ENCODE measurements at places on chromosomes 6 and 20. TPM values are rescaled to one million over a fixed set of nuclear protein-coding genes. Genes with fewer than 3 reads are reported as not detected.

Gene TINAG
- total RNA-seq = not detected

Gene PRDM1
- total RNA-seq = 11.4 TPM

Gene BRPF3
- 28.8 TPM for total RNA-seq

Gene TXLNB
- total RNA-seq = 0.58 TPM

Gene SLC22A1
- 3.2 TPM for total RNA-seq

Gene FOXS1
- 26.0 TPM for total RNA-seq

GRCh38 chr6:107563694-107564588 is 74.0 kb downstream of the SOBP start:
- H3K27ac ChIP-seq = no peak overlapping the region
- H3K27me3 ChIP-seq = no peaks in the 10 kb centered on the region
- H3K4me1 ChIP-seq = no peaks in the 10 kb centered on the region

DNA sequence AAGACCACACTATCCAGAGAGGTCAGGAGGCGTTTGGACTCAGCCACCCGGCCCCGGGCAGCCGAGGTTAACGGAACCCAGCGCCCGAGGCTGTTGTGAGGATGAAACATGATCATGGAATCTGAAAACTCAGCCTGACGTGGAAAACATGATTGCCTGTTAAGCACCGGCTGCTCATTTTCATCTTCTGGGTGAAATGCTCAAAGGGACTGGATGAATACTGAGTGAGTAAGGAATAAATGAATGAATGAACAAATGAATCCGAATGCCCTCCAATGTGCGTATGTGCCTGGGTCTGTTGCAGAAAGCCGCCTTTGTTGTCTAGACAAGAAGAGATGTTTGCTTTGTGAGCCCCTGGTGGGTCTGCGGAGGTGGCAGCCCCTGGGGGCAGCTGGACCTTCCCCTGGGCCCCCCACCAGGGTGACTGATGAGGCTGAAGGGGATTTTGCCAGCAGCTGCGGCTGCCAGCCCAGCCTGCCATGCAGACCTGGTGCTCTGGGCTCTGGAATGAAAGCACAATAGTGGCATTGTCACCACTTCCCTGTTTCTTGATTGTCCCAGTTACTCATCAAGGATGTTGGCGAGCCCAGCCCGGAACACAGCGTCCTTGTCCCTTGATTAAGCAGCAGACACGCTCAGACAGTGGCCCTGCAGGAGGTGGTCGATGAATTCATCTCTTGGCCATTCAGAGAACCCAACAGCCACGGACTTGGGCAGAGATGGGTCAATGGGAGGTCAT is 211.1 kb downstream of the ANKRD60 start:
- no peaks in the 10 kb centered on the region for H3K27me3 ChIP-seq
- DNase-seq = peak; percentile 83
- no peaks in the 10 kb centered on the region for H3K36me3 ChIP-seq

DNA sequence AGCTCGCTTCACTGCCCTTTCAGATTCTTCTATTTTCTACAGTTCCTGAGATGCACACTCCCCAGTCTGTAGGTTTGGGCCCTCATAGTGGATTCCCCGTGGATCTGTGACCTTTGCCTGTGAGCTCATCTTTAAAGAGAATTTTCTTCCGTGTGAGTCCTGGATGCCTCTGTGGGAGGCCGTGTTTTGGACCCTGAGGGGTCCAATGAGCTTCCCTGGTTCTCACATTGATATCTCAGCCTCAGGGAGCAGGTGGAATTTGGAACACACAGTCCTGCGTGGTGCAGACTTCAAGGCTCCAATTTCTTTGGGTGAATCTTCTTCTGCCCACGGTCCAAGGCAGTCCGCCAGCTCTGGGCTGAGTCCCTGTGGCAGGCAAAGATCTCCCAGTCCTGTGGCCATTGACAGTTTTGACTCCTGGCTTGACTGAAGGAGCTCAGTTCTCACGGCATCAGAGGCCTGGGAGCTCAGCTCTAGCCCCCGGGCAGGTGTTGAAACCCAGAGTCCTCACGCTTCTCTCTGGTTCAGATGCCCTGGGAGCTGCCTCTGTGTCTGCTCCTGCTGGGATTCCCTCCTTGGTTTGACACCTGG is 61.0 kb downstream of the PSMG4 start:
- H3K4me1 ChIP-seq = peaks cover 11% of the 10 kb centered on the region
- DNase-seq = no peak
- no peak overlapping the region for H3K27ac ChIP-seq
- H3K4me3 ChIP-seq = no peak overlapping the region

DNA sequence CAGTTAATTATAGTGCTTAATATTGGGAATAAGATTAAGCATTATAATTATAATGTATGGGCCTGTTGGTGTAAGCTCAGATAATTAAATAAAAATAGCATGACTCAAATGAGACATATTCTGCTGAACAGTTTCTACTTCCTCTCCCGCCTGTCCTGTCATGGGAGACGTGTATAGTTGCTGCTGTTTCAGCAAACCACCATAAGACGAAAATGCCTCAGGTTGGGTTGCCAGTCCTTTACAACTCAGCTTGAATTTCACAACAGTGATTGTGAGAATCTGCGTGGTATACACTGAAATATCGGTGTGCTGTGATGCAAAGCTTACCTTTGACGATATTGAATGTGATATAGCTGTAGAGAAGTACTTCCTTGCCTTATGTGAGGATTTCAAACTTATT is 99.5 kb downstream of the POPDC3 start:
- H3K27ac ChIP-seq = no peak overlapping the region
- no peak for DNase-seq
- H3K4me3 ChIP-seq = no peak overlapping the region
- H3K4me1 ChIP-seq = no peaks in the 10 kb centered on the region
- no peaks in the 10 kb centered on the region for H3K27me3 ChIP-seq
- no peaks in the 10 kb centered on the region for H3K36me3 ChIP-seq

- no peaks in the 10 kb centered on the region for H3K36me3 ChIP-seq
- H3K4me1 ChIP-seq = no peaks in the 10 kb centered on the region
- no peak overlapping the region for H3K27ac ChIP-seq
- no peak for DNase-seq
Observed at GRCh38 chr6:156161471-156161870, 615.7 kb upstream of the ARID1B start.

DNA sequence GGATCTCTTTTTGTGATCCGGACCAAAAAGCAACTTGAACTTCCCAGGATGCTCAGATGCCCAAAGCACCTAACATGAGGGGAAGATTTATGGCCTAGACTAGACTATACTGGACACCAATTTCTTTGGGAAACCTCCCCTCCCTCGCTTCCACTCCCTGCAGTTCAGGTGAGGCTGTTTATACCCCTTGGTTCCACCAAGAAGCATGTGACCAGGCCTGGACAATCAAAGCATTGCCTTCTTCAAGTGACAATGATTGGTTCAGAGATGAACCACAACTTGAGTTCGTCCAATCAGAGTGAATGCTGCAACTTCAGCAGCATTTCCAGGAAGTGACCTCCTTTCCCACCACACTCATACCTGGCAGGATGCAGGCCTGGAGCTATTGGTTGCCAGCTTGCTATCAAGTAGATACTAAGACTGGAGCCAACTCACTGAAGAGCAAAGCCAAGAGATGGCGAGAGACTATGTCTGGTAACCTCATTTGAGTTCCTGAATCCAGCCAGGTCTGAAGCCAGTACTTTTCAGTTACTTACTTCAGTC is 45.6 kb upstream of the SLC9A8 start:
- H3K36me3 ChIP-seq = no peaks in the 10 kb centered on the region
- H3K4me3 ChIP-seq = no peak overlapping the region
- no peak for DNase-seq
- H3K4me1 ChIP-seq = peaks cover 10% of the 10 kb centered on the region
- no peak overlapping the region for H3K27ac ChIP-seq
- no peaks in the 10 kb centered on the region for H3K27me3 ChIP-seq

DNA sequence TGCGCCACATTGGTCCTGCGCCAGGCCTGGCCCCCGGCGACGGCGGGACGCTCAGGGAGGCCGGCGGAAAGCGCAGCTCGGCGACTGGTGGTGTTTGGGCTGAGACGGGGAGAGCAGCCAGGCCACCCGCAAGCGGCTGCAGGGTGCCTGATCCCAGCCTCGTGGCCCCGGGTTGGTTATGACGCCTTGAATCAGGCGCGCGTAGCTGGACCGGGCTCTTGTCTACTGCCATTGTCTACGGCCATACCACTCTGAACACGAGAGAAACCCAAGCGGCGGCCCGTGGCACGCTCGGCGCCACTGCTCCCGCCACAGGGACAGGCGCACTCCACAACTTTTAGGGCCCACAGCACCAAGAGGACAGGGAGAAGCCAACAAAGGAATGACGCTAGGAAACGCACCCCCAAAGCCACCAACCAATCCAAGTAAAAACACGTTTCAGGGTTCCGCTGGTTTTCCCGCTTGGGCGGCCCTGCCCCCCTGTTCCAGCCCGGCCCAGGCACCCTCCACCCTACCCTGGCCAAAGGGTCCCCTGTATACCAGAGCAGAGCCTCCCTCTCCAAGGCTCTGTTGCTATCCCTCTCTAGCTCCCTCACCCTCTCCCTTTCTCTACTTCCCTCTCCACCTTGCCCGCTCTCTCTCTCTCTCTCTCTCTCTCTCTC is 1849.3 kb upstream of the DEFB115 start:
- no peaks in the 10 kb centered on the region for H3K27me3 ChIP-seq
- no peak for DNase-seq
- H3K27ac ChIP-seq = no peak overlapping the region
- H3K36me3 ChIP-seq = no peaks in the 10 kb centered on the region
- no peaks in the 10 kb centered on the region for H3K4me1 ChIP-seq
- H3K4me3 ChIP-seq = no peak overlapping the region

- no peak for DNase-seq
- H3K27me3 ChIP-seq = no peaks in the 10 kb centered on the region
- no peaks in the 10 kb centered on the region for H3K4me1 ChIP-seq
- H3K27ac ChIP-seq = no peak overlapping the region
- H3K4me3 ChIP-seq = no peak overlapping the region
Observed at GRCh38 chr6:112663698-112664097, 316.6 kb downstream of the RFPL4B start.

- H3K36me3 ChIP-seq = no peaks in the 10 kb centered on the region
- no peaks in the 10 kb centered on the region for H3K27me3 ChIP-seq
- H3K4me1 ChIP-seq = peaks cover 10% of the 10 kb centered on the region
- peak overlapping the region; percentile 89 for H3K27ac ChIP-seq
Observed at GRCh38 chr6:118893064-118893806, 717 bp upstream of the ASF1A start.

DNA sequence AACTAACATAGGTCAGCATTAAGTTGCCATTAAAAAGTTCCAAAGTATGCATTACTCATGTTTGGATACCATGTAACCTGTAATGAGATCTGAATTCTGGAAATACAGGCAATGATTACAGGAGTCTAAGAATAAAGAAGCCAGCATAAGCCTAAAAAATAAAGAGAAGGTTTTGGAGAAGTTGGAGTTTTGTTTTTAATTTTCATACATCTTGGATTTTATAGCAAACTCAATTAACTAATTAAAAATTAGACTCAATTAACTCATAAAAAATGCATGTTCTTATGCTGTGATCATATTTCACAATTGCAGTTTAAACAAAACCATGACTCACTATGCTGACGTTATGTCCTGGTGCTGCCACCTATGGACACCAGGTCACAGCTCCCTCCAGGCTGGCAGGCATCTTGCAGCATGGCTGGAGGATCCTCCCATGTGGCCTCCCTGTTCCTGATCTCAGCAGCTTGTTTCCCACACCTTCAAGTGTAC is 648.8 kb upstream of the AGPAT4 start:
- H3K36me3 ChIP-seq = no peaks in the 10 kb centered on the region
- no peaks in the 10 kb centered on the region for H3K27me3 ChIP-seq
- peak overlapping the region; percentile 30 for H3K27ac ChIP-seq

DNA sequence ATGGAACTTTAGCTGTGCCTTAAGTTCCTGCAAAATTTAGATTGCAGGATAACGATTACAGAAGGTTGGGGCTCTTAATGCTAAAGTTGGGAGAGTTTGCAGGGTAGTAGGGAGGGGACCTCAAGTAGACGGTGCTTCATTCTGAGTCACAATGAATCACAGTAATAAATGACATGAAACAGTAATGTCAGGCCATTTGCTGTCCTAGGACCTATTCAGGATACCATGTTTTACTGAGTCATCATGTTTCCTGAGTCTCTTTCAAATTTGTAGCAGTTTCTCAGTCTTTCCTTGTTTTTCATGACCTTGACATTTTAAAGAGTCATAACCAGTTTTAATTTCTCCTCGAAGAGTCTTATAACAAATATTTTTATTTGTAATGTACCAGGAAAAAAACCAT is 406.9 kb upstream of the MAP3K7 start:
- H3K27me3 ChIP-seq = no peaks in the 10 kb centered on the region
- no peaks in the 10 kb centered on the region for H3K4me1 ChIP-seq
- no peak overlapping the region for H3K27ac ChIP-seq
- no peaks in the 10 kb centered on the region for H3K36me3 ChIP-seq
- H3K4me3 ChIP-seq = no peak overlapping the region

- H3K4me1 ChIP-seq = no peaks in the 10 kb centered on the region
- no peak overlapping the region for H3K4me3 ChIP-seq
- H3K36me3 ChIP-seq = peaks cover 70% of the 10 kb centered on the region
- H3K27me3 ChIP-seq = no peaks in the 10 kb centered on the region
- DNase-seq = no peak
- H3K27ac ChIP-seq = no peak overlapping the region
Observed at GRCh38 chr20:34536798-34537394, 20.7 kb downstream of the DYNLRB1 start.

- H3K27me3 ChIP-seq = no peaks in the 10 kb centered on the region
- H3K36me3 ChIP-seq = no peaks in the 10 kb centered on the region
- H3K27ac ChIP-seq = no peak overlapping the region
- H3K4me3 ChIP-seq = no peak overlapping the region
- no peak for DNase-seq
- H3K4me1 ChIP-seq = peaks cover 9% of the 10 kb centered on the region
Observed at GRCh38 chr6:113388996-113389395, 468.1 kb upstream of the MARCKS start.

DNA sequence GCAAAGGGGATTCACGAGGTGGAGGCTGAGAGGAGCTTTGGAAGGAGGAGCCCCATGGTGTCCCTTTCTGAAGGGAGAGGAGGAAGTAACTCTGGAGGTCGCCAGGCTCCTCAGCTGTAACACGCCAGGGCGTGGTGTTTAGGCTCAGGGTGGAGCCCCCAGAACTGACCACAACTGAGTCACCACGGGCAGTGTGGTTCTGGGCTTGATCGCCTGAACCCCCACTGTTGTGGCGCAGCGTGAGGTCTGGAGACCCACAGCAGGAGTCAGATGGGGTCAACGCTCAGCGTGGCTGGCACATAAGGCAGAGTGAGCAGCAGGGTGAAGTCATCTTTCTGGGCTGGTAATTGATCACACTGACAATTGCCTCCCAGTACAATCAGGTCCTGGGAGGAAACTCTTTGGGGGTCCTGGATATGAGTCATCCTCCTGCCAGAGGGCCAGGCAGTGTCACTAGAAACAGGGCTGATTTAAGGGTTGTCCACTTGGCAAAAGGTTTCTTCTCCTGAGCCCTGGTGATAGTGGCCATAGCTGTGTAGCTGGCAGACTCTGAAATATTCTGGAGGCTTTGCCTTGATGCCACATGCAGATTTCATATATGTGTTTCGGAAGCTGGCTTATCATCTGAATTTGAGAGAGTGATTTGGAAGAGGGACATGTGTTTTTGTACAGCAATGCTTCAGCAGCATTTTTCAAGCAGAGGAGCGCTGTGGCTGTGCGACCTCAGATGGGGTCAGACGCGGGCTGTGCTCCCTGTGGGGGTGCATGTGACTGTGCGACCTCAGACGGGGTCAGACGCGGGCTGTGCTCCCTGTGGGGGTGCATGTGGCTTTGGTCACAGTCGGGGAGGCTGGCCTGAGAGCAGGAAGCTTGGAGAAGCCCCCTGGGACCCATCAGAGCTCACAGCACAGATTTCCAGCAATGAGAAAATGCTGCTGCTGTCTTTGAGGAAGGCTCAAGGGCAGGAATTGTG is 50.0 kb downstream of the SYNJ2 start:
- peak overlapping the region; percentile 7 for H3K4me3 ChIP-seq
- H3K4me1 ChIP-seq = peaks cover 57% of the 10 kb centered on the region
- peak; percentile 92 for DNase-seq
- H3K27me3 ChIP-seq = no peaks in the 10 kb centered on the region
- peak overlapping the region; percentile 90 for H3K27ac ChIP-seq

Data from astrocyte (in vitro differentiated cells and primary cell).